ENCODE measurements at places on chromosomes 5 and 9.

GRCh38 chr5:150389531-150390266, 23.0 kb downstream of the CD74 start:
- DNase-seq = no peak

DNA sequence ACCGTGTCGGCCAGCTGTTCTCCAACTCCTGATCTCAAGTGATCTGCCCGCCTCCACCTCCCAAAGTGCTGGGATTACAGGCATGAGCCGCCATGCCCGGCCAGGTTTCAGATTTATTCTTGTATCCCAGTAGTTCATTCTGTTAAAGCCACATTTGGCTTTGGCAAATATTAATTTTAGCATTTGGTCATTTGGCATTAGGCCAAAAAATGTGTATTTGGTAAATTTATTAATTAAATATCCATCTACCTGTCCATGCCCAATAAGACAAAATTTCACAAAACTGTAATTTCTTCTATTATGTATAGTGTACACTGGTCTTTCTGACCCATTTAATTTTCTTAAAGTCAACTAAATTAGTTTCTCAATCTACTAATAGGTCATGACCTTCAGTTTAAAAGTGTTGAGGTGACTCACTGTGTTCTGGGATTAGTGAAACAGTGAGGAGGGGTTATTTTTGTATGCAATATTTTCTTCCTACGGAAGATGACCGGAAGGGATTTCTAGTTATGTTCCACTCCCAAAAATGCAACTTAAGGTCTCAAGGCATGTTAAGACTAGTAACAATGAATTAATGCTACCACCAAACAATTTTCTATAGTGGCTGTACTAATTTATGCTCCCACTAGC, 21.0 kb downstream of the OSTF1 start:
- DNase-seq = no peak

DNA sequence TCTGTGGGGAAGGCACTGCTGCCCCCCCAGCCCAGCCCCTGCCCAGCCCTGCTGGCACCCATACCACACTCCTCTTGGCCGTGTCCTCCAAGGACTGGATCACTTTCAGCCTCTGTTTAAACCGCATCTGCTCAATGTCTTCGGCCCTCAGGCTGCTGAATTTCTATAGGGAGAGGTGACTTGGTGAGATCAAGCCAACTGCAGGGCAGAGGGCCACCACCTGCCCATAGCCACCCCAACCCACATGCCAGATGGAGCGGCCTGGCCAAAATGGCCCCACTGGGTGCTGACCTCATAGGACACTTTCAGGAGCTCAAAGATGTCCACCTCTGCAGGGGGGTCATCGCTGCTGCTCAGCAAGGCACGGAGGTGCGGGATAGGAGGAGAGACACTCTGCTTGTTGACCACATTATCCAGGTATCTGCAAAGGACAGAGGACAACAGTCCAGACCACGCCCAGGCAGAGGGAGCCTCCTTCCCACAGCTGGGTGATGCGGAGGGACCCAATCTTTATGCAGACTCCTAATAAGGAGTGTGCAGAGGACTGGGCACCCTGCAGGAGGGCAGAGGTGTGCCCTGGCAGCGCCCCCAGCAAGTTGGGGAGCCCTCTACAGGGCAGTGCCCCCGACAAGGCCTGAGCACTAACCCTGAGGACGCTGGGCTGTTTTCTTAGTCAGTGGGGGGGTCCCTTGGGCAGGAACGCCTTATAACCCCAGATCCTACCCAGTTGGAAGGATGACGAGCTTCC, 14.4 kb upstream of the MRNIP start:
- no peak for DNase-seq

DNA sequence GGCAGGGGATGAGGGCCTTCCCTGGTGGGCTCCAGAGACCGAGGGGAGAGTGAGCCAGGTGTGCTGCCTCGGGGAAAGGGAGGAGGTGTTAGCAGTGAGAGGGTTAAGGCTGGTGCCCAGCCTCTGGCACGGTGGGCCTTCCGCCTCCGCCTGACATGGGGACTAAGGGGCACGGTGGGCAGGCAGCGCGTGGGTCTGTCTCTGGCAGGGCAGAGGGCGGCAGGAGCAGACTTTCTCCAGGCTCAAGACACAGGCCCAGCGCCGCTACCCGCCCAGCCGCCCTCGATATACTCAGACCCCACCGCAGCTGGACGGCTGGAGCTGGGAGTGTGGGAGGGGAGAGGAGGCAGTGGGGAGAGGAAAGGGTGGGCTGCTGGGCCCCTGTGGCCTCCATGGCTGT, 14.9 kb upstream of the FRMPD1 start:
- DNase-seq = no peak

DNA sequence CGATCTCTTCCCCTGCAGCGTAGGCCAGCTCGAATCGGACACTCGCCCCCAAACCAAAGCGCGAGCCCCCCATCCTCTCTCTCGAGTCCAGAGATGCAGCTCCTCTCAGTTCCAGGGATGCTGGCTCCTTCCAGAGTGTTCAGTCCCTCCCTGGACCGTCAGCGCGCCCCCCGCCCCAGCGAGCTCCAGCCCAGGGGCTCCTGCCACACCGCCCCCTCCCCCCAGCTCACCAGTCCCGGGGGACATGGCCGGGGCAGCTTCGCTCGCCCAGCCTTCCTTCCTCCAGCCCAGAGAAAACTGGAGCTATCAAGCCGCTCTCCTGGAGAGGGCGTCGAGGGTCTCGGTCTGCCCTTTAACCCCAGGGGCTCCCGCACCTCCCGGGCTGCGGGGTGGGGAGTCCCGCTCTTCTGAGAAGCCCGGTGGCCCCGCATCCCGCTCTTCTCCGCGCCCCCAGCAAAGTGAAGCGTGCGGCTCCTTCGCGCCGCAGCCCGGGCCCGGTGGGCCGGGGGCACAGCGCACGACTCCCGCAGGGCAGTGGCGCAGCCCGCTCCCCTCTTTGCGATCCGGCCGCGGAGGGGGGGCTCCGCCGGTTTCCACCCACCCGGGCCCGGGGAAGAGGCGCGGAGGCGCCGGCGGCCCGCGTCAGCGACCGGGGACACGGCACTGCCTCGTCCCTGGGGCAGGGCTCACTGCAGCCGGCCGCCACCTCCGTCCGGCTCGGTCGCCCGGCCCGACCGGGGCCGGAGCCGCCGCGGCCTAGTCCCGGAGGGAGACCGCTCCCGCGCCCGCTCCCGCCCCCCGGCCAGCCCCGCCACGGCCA, 587 bp downstream of the MIER3 start:
- peak; percentile 9 for DNase-seq

- no peak for DNase-seq
Measured at GRCh38 chr9:93254061-93254481, 70.1 kb downstream of the WNK2 start.

DNA sequence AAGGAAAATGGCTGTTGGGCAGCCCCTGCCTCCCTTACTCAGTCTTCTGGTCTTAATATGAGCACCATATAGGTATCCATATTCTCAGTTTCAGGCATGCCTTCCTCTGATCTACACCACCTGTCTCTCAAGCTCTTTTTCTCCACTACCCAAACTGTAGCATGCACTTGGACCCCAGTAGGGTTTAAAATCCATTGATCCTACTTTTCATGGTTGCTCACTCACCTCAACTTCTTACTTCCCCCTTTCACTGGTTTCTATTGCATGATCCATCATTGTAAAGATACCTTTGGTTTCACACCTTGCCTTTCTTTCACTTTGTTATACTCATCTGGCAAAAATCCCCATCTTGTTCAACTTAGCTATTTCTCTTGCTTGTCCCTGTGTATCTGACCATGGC, 159.4 kb downstream of the KDM4C start:
- no peak for DNase-seq

All from T1000 (cell line).